ENCODE measurements at places on chromosomes 1 and 21.
A peak's percentile ranks its signal among the peaks of the same experiment; 100 is the strongest.

GRCh38 chr1:7400566-7400965 is 370.5 kb upstream of the VAMP3 start:
- no peak for DNase-seq

- DNase-seq, result no peak
These were observed 2.2 kb downstream of the ERRFI1 start for GRCh38 chr1:8023995-8024313.

DNA sequence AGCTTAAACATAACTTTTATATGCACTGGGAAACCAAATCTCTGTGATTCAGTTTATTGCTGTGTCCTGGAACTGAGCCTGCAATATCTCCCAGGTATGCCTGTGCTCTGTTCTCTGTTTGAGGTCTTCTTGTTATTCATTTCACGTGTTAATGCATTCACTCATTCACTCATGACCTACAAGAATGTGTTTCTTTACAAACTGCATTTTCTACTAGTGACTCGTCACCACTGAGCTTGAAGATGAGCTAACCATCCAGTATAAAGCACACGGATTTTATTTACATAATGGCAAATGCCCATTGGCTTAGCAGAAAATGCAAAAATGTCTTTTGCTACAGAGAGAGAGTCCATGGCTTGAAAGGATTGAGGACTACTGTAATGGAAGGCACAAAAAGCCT is 75.0 kb upstream of the DUSP10 start:
- DNase-seq, result no peak

- DNase-seq, result no peak
These were observed 2.0 kb upstream of the SOX13 start for GRCh38 chr1:204070895-204071294.

GRCh38 chr1:151047925-151048644 is 534 bp downstream of the C1orf56 start:
- peak; percentile 61 for DNase-seq

DNA sequence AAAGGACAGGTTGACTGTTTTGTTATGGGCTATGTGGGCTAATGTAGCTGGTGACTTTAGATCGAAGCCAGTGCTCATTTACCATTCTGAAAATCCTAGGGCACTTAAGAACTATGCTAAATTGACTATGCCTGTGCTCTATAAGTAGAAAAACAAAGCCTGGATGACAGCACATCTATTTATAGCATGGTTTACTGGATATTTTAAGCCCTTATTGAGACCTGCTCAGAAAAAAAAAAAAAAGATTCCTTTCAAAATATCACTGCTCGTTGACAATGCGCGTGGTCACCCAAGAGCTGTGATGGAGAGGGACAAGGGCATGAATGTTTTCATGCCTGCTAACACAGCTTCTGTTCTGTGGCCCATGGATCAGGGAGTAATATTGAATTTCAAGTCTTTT is 48.1 kb downstream of the CAMSAP2 start:
- DNase-seq, result no peak

GRCh38 chr1:71015745-71016144 is 31.9 kb downstream of the PTGER3 start:
- DNase-seq, result no peak

- no peak for DNase-seq
These were observed 46.5 kb downstream of the NENF start for GRCh38 chr1:212479188-212479587.

GRCh38 chr1:41745022-41745421 is 173.7 kb downstream of the HIVEP3 start:
- DNase-seq, result no peak

GRCh38 chr1:222093518-222093917 is 351.6 kb upstream of the DUSP10 start:
- no peak for DNase-seq

GRCh38 chr1:240235521-240236288 is 144.0 kb downstream of the FMN2 start:
- no peak for DNase-seq

DNA sequence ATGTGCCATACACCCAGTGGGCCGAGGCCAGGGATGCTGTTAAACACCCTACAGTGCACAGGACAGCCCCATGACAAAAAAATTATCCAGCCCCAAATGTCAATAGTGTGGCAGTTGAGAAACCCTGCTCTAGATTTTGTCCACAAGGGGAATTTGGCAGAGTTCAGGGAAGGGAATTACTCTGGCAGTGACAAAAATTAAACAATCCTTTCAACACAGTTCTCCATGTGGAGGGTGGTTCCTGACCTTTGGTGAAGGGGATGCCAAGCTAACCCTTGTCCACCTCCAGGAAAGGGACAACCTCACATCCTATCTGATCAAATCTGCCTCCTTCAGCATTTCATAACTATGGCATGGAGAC is 28.4 kb upstream of the CD84 start:
- DNase-seq, result no peak

DNA sequence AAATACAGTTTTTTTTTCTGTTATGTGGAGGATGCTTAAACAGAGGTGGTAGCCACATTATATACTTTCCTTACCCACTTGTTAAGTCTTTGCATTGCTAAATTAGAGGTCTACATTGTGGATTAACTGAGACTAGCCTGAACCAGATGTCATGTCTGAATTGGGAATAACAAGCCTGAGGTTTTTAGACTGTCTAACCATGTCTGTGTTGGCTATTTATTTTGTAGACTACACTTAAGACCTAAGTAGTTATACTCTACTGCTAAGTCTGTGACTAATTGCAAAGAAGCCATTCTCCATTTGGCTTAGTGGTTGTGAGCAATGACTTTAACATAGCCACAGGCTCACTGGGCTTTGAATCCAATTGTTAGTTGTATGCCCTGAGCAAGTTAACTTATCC is 45.4 kb downstream of the CDC14A start:
- DNase-seq, result no peak

DNA sequence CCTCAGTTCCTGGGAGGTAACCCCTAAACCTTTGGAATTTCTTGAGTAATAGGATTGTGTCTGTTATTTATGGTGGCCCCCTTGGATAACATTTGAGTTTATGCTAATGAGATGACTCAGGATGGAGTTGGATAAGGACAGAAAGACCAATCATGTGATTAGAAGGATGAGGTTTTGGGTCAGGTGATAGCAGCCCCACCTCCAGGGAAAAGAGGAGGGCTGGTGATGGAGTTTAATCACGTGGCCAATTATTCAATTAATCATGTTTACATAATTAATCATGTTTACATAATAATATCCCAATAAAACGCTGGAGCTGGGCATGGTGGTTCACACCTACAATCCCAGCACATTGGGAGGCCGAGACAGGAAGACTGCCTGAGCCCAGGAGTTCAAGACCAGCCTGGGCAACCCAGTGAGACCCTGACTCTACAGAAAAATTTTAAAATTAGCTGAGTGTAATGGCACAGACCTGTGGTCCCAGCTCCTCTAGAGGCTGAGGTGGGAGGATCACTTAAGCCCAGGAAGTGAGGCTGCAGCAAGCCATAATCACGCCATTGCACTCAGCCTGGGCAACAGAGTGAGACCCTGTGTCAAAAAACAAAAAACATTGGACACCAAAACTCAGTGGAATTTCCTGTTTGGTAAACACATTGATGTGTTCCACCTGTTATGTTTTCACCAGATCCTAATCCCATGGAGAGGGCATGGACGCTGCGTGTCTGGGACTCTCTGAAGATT is 73.3 kb downstream of the NUP210L start:
- no peak for DNase-seq

DNA sequence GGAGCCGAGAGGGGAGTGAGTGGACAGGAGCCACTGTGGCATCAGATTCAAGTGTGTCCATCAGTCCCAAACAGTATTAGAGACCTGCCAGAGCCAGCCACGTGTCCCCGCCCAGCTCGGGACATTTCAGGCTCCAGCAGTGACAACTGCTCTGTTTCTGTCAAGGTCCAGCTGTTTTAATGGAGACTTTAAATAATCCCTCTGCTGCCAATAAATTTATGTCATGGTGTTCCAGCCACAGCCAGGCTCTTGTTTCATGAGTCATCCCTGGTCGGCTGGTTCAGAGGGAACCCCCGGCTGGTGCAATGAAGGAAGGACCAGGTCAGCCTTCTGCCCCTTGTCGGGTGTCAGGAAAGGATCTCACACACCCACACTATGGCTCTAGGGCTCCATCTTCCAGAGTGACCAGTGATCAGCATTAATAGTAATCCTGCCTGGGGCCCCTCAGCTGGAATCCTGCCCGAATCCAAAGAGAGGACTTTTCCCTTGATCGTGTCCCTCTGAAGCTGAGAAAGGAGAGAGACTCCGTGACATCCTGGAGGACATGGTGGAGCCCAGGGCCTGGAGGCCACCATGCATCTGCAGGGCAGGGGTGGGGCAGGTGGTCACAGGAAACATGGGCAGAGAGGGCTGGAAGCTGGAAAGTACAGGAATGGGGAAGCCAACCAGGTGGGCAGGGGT is 197.3 kb downstream of the MATN1 start:
- DNase-seq, result no peak

GRCh38 chr1:199163267-199163666 is 524.4 kb downstream of the PTPRC start:
- DNase-seq, result no peak

- no peak for DNase-seq
These were observed 3.0 kb upstream of the MAN1A2 start for GRCh38 chr1:117364240-117364639.

GRCh38 chr21:34768326-34768725 is 99.5 kb downstream of the CLIC6 start:
- no peak for DNase-seq

GRCh38 chr1:237542525-237543418 is 347.9 kb downstream of the ZP4 start:
- DNase-seq, result no peak

Data from dorsolateral prefrontal cortex (tissue), 122 donors.